Epithelial cell of prostate (primary cell): ENCODE measurements at places on chromosomes 5 and 9.
A peak's percentile ranks its signal among the peaks of the same experiment; 100 is the strongest.

DNA sequence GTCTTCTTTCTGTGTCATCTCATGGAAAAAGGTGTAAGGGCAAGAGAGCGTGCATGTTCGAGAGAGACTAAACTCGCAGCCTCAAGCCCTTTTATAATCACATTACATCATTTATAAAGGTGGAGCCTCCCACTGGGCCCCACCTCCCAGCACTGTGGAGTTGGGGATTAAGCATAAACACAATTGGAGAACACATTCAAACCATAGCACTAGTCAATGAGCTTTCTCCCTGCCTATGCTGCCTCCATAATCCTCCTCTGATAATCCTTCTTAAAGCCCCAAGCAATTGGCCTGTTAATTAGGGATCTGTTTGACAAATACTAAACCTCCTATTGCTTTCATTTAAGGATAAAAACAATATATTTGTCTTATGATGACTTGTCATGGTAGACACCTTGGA is 99.6 kb downstream of the NMUR2 start:
- no peak for DNase-seq

DNA sequence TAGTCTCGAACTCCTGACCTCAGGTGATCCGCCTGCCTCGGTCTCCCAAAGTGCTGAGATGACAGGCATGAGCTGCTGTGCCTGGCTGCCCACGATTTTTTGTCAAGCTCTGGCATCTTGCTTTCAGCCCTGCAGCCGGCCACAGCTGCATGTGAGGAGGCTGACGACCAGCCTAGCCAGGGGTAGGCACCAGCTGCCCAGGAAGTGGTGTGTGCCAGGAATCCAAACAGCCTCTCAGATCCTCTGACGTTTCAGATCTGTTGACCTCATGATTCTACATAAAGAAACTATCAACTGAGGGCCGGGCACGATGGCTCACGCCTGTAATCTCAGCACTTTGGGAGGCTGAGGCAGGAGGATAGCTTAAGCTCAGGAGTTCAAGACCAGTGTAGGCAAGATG is 19.0 kb downstream of the DYNC2I2 start:
- no peak for DNase-seq

DNA sequence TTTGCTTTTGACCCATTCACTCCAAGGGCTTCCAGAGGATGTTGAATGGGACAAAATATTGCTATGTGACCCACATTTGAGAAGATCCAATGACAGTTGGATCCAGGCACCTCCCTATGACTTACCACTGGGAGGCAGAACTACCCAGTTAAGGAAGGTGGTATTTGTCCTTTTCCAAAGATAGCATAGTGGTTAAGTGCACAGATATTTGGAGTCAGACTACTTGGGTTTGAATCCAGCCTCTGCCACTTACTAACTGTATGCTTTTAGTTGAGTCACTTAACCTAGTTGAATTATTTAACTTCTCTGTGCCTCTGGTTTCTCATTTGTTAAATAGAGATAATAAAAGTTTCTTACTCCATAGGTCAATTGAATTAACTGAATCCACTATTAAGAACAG is 74.5 kb upstream of the PALM2AKAP2 start:
- peak; percentile 16 for DNase-seq

DNA sequence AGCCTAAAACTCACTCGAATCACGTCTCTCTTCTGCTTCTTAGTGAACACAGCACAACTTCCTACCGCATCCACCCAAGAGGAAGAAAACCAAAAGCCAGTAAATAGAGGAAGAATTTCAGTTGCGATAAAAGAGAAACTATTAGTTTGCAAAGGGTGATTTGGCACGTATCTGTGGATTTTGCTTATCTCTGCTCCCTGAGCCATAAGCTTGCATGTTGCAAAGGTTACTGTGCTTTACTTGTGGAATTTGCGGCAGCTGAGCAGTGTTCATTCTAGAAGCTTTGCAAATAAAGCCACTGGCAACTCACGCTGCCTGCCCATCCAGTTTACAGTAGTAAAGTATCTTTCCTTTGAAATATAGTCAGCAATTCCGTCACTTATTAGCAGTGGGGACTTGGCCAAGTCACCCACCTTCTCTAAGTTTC is 149.0 kb upstream of the PCA3 start:
- DNase-seq, result no peak

DNA sequence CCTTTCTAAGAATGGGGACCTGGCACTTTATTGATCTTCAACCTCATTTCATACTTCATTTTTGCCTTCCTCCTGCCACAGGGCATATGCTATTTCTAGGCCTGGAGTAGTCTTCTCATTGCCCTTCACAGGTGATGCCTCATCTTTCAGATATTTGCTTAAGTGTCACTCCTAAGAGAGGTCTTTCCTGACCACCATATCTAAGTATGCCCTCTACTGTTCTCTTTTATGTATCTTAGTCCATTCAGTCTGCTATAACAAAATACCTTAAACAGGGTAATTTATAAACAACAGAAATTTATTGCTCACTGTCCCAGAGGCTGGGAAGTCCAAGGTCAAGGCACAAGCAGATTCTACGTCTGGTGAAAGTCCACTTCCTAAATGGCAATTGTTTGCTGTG is 99.1 kb downstream of the ADAMTS6 start:
- no peak for DNase-seq

GRCh38 chr5:140225396-140225795 is 50.4 kb downstream of the CYSTM1 start:
- DNase-seq, result no peak

- no peak for DNase-seq
Observed at GRCh38 chr5:83633285-83633684, 87.4 kb downstream of the HAPLN1 start.

DNA sequence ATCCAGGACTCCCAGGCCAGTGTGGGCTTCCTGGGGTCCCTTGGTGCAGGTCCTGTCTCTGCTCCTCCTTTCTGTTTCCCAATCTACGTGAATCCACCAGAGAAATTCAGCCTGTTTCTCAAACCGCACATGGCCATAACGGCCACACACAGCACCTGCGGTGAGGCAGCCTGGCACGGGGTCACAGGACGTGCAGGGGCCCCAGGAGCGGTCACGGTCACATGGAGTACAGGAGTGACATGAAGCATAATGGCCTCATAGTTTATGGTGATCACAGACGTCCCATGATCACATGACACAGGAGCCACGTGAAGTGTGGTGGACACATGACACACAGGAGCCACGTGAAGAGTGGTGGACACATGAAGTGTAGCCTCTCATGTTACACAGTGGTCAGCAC is 248.5 kb upstream of the IRX4 start:
- no peak for DNase-seq

GRCh38 chr9:130981756-130982137 is 27.2 kb upstream of the LAMC3 start:
- DNase-seq, result no peak

- no peak for DNase-seq
Observed at GRCh38 chr5:99724732-99725290, 796.0 kb upstream of the CHD1 start.

DNA sequence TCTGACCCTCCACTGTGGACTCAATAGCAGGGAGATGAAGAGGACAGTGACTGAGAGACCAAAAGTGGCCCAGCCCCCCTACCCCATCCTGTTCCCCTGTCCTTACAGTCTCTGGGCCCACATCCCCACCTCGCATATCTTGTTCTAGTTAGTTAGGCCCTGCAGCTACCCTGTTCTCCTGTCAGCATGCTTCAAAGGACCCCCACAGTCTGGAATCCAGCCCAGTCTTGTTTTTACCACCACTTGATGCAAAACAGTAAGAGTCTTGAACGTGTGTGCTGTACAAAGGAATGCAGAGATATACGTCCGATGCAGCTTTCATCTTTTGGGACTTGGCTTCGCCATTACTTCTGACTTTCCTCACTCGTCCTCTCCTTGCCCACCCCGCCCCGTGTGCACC is 12.2 kb upstream of the POMT1 start:
- DNase-seq, result no peak

DNA sequence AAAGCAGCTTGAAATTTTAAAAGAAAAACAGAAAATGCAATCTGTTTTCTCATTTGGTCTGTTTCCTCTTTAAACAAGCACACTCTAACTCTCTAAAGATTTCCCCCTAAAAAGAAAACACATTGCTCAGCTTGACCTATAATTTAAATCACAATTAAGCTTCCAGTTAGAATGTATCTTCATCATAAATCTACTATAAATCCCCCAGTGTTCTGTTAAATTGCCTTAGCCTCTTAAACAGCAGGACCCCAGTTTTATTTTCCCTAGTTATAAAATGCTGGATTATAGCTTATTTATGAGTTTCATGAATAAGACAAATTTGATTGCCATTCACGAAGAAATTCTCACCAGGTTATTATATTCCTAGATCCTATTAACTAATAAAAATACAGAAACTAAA is 8.6 kb upstream of the SMC2 start:
- no peak for DNase-seq

DNA sequence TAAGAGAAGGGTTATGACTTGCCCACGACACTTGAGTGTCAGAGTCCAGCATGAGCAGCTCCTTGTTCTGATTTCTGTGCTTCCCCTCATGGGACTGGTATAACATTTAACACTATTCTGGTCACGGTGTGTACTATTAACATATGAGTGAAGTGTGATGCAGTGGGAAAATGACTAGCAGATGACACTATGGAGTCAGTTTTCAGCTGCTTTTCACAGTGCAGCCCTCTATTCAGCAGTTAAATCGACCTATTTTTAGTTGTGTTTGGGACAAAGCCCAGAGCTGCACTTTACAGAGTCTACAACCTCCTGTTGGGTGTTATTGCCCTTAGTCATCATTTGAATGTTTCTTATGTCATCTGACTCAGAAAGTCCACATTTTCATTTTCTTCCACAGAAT is 59.1 kb downstream of the CHSY3 start:
- DNase-seq, result no peak

GRCh38 chr5:79857714-79858409 is 133.2 kb downstream of the MTX3 start:
- no peak for DNase-seq

GRCh38 chr5:154513669-154514084 is 35.6 kb upstream of the HAND1 start:
- DNase-seq, result no peak

DNA sequence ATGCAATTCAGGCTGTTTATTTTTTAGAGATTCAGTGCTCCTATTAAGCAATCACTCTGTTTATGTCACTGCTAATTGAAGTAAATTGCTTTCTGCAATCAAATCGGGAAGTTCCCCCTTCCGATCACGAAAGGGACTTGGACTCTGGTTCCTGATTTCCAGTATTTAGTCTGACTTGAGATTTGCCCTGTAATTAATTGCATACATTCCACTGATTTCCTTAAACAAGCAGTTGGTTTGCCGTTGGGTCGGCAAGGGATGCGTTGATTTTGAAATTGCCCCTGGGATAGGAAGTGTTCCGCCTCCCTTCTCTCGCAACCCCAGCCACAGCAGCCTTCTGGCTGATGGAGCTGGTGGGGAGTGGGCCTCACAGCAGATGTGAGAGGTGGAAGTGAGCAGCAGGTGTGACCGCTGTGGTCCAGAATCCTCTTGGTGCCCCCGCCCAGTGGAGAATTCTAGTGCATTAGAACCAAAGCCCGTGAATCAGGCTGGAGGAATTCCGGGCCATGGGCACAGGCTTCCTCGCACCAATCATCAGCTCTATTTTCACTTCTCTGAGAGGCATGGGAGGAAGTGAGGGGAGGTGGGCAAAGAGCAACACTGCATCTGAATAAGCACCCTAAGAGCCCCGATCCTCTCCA is 102.5 kb downstream of the SPRY4 start:
- no peak for DNase-seq

DNA sequence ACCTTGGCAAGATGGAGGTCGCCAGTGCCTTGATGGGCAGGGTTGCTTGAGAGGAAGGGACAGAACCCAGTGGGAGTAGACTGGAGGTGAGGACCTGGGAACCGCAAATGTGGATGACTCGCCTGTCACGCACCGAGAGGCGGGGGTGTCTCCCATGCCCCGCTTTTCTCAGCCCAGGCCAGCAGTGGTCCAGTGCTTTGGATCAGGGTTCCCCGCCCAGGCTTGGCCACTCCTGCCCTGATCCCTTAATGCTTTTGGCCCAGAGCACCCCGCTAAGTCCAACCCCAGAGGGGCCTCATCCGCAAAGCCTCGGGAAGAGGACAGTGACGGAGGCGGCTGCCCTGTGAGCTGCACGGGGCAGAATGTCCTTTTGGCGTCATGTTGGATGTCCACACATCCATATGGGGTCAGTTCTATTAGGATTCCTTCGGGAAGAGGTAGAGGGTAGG is 2.4 kb downstream of the MRPS2 start:
- no peak for DNase-seq

DNA sequence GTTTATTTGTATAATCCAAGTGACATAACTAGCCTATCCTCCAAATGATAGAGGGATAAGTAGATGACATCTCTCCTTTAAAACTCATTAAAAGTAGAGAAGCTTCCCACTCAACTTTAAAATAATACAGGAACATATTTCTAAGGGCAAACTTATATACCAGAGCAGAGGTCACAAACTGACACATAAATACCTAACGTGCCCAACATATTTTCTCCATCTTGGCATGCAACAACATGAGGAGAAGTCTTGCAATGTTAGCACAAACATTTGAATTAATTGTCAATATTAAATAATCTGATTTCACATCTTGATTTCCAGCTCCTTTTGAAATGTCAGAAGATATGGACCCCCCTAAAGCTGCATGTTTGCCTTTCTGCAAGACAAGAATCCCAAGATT is 335.0 kb downstream of the DEPDC1B start:
- DNase-seq, result no peak

DNA sequence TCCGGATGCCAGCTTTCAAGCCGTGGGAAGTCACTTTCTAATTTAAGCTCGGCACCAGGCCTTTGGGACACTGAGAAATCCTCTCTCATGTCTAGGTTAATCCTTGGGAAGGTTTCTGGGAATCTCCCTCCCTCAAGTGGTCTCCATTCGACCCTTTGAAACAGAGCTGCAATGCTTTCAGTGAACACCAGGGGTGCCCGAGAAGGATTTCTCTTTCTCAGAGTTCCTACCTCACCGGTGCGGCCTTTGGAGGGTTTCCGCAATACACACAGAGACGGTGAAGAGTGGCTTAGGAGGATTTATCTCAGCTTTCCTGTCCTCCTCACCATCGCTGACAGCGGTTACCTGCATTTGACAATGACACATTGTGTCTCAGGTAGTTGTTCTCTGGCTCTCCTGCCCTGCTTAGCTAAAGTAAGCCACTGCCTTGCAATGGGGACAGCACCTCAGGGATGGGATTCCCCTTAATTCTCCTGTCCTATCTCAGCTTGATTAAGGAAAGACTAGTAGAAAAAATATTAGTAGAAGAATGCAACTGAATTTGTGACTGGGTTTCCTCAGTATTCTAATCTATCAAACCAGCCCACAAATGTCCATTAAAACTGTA is 180.6 kb downstream of the GABRG2 start:
- no peak for DNase-seq

- DNase-seq, result no peak
Observed at GRCh38 chr9:126365780-126366179, 39.2 kb downstream of the MVB12B start.

GRCh38 chr9:20200991-20201431 is 412.2 kb upstream of the SLC24A2 start:
- no peak for DNase-seq

- no peak for DNase-seq
Observed at GRCh38 chr5:93062548-93062947, 518.5 kb downstream of the NR2F1-AS1 start.
